ENCODE measurements at places on chromosomes 7 and 10. TPM values are rescaled to one million over a fixed set of nuclear protein-coding genes. Genes with fewer than 3 reads are reported as not detected.
A peak's percentile ranks its signal among the peaks of the same experiment; 100 is the strongest.

MEOX2 gene
- 4.3 TPM for total RNA-seq

PLA2G12B gene
- not detected for total RNA-seq

NEBL gene
- total RNA-seq, result 29.0 TPM

ADCYAP1R1 gene
- total RNA-seq, result 6.0 TPM

VIPR2 gene
- total RNA-seq, result 13.5 TPM

WDR86 gene
- total RNA-seq, result 12.8 TPM

NEUROG3 gene
- total RNA-seq, result not detected

SNX10 gene
- total RNA-seq, result 4.7 TPM

C10orf67 gene
- total RNA-seq, result 1.0 TPM

INSYN2A gene
- 4.0 TPM for total RNA-seq

BEND7 gene
- total RNA-seq, result 10.1 TPM

MSMB gene
- total RNA-seq, result 1,381 TPM

- DNase-seq, result no peak
Measured at GRCh38 chr10:33655165-33655815, 320.8 kb upstream of the NRP1 start.

DNA sequence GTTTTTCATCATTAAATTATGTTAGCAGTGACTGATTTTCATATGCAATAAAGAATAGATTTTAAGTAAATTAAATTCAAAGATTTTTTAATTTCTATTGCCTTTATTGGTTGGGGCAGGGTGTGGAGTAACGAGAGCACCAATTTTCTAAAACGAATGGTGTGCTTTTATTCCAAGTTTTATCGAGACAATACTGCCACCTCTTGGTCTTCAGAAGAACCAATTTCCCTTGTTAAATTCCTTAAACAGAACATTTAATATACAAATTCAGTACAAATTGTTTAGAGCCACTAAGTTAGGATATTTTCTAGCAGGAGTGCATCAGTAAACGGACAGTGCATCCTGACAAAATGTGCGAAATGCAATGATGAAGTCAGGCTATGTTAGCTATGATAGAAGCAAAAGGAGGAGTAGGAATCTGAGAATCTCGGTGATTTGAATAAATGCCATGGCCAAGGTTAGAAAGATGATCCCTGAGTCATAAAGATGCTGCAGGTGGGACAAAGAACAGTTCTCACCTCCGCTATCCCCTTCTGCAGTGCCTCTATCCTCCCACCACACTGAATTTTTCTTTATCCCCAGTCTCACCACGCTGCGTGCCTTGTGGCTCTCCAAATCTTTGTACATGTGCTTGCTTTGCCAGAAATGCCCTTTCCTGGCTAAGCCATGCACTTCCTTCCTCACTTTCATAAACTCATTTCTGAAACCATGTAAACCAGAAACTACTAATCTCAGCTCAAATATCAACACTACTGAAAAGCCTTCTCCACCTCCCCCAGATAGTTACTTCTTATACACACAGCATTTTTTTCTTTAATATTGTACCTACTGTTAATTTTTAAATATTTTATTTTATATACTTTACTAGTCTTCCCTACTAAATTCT, 31.9 kb upstream of the AGBL3 start:
- DNase-seq, result no peak

DNA sequence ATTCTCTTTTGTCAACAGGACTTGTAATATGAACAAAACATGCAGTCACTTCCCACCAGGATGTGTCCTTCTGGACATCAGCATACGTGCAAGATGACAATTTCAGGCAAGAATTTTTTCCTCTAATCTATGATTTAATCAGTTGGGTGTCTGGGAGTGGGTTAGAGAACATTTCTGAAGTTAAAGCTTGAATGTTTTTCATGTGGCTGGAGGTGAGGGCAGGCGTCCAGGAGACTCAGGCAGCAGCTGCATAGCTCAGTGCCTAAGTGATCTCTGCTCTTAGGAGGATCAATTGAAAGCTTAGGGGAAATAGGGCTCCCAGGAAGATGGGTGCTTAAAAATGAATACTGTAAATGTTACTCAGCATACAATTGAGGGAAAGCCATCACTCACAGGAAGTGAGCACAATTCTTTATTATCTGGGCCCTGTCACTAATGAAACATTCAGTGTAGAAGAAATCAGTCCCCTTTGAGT, 457.6 kb upstream of the KLF6 start:
- no peak for DNase-seq

- DNase-seq, result no peak
Measured at GRCh38 chr10:15083674-15084501, 4.7 kb downstream of the ACBD7 start.

DNA sequence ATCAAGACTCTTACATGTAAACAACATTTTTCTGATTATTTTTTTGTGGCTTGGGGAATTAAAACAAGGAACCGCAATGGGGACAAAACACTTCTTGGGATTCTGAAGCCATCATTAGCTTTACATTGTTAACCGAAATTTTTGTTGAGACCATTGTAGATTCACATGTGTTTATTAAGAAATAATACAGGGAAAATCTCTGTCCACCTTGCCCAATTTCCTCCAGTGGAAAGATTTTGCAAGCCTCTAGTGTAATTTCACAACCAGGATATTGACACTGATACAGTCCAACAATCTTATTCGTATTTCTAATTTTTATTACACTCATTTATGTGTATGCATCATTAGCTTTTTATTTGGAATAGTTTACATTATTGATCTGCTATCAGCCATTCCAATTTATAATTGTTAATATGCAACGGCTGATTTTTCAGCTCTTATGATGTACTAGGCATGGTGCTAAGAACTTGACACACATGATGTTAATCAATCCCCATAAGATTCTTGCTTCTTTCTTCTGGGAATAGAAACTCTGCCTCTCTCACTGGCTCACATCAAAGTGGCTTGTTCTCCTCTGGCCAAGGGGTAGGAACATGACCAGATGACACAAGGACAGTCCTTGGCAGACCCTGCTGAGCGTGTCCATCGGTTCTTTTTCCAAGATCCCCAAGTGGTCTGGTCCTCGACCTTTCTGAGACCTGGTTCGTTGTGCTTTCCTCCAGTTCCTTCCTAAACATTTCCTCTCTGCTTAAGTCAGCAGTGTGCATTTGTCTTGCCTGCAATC, 137.6 kb downstream of the ADAM12 start:
- DNase-seq, result no peak

GRCh38 chr10:130222381-130222780, 86.2 kb downstream of the GLRX3 start:
- DNase-seq, result no peak

- DNase-seq, result no peak
Measured at GRCh38 chr7:48438206-48438605, 266.9 kb downstream of the ABCA13 start.

DNA sequence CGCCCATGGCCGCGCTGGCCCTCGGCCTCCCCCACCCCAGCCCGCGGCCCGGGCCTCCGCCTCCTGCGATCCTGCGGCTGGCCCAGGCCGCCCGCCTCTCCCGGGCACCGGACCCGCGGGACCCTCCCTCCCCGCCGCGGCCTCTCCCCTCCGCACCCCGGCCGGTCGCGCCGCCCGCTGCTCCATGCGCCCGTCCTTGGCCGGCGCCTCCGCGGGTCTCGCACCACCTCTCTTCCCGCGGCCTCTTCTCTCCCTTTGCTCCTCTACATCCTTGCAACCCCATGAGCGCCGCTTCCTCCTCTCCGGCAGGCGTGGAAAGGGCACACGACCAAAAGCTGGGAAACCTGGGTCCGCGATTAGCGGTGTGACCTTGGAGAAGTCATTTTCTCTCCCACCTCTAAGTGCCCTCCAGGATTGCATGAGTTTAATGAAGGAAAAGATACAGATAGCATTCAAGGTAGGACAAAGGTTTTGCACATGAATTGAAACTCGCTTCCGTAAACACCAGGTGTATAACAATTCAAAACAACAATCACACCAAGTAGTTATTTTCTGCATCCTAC, 448 bp upstream of the SRPK2 start:
- peak; percentile 16 for DNase-seq

- no peak for DNase-seq
Measured at GRCh38 chr10:29611781-29612381, 22.9 kb downstream of the SVIL start.

DNA sequence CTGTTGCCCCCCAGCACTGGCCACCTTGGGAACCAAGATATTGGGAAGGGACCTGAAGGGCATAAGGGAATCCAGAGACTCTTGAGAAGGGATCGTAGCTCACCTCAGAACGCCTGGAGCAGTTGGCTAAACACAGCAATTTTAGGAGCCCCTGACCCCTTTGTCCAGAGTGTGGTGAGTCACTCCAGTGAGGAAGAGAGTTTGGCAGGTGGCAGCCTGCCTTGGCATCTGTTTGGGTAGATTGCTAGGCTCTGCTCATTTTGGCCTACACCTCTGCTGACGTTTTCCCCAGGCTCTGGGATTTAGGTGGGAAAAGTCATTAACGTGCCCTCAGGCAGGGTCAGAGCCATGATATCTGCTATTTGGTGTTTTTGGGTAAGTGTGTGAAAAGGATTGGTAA, 100.6 kb downstream of the GRB10 start:
- no peak for DNase-seq

DNA sequence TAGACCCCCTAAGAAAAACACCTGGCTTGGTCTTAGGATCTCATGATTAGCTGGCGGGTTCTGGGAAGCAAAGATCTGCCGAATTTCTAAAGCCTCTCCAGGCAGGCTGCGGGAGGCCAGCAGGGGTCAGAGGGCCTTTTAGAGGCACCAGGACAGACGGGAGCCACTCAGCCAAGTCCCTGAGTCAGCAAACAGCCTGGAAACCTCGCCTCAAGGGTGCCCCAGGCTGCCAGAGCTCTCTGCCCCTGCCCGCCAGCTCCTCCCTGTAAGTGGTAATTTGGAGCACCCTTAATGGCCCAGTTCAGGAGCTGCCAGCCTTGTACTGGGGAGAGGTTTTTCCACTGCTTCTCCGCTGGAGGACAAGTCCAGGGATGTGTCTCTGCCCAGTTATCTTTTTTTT, 88.7 kb downstream of the HIP1 start:
- no peak for DNase-seq

DNA sequence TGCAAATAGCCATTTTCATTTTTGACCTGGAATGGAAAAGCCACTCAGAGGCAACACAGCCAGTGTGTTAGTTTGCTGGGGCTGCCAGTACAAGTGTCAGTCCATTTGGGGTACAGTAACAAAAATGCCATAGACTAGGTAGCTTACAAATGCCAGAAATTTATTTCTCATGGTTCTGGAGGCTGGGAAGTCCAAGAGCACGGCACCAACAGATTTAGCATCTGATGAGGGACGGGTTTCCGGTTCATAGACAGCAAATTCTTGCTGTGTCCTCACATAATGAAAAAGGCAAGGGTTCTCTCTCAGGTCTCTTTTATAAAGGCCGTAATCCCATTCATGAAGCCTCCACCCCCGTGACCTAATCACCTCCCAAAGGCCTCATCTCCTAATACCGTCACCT, 418.2 kb downstream of the TYW1 start:
- no peak for DNase-seq

- DNase-seq, result no peak
Measured at GRCh38 chr10:123645615-123646014, 20.5 kb upstream of the GPR26 start.

DNA sequence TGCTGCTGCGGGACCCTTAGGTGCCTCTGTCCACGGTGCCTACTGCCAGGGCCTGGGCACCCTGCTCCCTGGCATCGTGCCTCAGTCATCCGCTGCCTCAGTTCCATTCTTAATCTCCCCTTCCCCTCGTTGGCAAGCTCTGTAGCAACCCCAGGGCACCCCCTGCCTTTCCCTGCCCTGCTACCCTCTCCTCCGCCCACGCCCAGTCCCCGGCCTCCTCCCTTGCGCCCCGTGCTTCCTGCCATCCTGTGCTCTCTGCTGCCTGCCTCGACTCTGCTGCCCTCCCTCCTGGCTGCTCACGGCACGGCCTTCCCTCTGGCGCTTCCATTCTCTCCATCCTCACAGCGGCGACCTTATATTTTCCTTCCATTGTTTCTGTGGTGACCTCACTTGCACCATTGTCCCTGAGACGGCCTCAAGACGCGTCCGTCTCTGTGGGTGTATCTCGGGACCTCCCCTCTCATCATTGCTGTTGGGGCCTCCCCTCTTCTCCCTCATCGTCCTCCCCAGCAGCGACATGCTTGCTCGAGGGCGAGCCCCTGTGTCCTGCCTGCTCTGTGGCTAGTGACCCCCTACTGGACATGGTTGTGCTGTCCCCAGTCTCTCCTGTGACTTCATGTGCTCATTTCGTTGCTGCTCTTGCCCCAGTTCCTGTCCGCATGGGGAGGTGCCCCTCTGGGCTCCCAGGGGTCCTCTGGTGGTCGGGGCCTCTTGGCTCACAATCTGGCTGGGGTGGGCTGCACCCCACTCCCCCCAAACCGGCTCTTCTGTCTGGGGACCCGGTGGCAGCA, 35.3 kb downstream of the AGAP3 start:
- no peak for DNase-seq

DNA sequence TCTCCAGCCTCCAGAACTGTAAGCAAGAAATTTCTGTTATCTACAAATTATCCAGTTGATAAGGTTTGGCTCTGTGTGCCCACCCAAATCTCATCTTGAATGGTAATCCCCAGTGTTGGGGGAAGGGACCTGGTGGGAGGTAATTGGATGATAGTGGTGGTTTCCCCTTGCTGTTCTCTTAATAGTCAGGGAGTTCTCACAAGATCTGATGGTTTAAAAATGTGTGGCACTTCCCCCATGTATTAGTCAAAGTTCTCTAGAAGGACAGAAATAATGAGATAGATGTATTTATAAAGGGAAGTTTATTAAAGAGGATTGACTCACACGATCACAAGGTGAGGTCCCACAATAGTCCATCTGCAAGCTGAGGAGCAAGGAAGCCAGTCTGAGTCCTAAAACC, 56.2 kb upstream of the APBB1IP start:
- DNase-seq, result no peak

Data from prostate gland (tissue), 2 donors.